ENCODE measurements at places on chromosomes 2 and 18. TPM values are rescaled to one million over a fixed set of nuclear protein-coding genes. Genes with fewer than 3 reads are reported as not detected.

The SERPINB3 gene
- total RNA-seq = not detected

The WIPF1 gene
- total RNA-seq = 17.6 TPM

The SCYGR7 gene
- total RNA-seq = not detected

The ANKRD36 gene
- total RNA-seq = 44.6 TPM

The RGPD4 gene
- not detected for total RNA-seq

The AKAIN1 gene
- total RNA-seq = not detected
